ENCODE measurements at places on chromosomes 16 and 17.

- peak; percentile 77 for DNase-seq
These were observed 497 bp downstream of the SMIM5 start for GRCh38 chr17:75633486-75634375.

DNA sequence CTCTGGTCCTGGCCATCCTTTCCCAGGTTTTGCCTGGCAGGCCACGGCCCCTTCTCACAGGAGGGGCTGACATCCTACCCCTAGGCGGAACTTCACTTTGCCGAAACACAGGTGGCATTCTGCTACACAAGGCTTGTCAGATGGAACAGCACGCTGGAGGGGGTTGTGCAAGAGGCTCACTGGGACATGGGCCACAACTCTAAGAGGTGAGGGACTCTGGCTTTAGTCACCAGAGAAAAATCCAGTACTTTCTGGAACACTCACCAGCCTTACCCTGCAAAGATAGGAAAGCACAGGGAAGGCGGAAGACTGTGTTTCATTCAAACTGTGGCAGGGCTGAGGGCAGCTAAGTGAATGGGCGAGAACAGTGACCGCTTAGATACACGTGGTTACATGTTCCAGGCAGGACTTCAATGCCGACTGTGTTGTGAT is 18.3 kb downstream of the CDC42EP4 start:
- no peak for DNase-seq

- no peak for DNase-seq
These were observed 44.9 kb downstream of the USP22 start for GRCh38 chr17:20997711-20998570.

- no peak for DNase-seq
These were observed 34.5 kb upstream of the MEOX1 start for GRCh38 chr17:43695970-43696865.

DNA sequence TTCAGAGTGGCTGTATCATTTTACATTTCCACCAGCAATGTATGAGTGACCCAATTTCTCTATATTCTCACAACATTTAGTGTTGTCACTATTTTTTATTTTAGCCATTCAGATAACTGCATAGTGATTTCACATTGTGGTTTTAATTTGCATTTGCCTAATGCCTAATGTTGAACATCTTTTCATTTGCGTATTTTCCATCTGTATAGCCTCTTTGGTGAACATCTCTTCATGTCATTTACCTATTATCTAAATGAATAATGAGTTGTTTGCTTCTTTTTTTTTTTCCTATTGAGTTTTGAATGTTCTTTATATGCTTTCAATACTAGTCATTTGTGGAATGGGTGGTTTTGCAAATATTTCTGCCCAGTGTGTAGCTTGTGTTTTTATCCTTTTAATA is 120.9 kb upstream of the CPHXL start:
- DNase-seq: no peak
